Amniotic epithelial cell (primary cell): ENCODE measurements at places on chromosomes 7 and 10.

GRCh38 chr7:106063024-106063423 is 49.1 kb downstream of the SYPL1 start:
- no peak for DNase-seq

- peak; percentile 37 for DNase-seq
These were observed 42.5 kb upstream of the LCOR start for GRCh38 chr10:96789571-96790108.

DNA sequence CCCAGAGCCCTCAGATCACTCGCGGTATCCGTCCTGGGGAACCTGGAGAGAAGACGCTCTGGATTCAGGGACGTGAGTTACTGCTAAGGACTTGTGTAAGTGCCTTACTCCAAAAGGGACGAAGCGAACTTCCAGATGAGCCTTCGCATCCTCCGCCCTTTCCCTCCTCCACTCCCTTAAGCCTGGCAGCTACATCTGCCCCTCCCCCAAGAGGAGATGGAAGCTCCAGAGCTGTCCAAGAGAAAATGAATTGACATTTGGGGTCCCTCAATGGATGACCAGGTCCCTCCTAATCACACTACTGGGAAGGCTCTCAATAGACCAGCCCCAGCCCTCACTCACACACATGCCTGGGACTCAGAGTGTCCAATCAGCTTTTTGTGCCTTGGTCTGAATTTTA is 31.3 kb upstream of the GDF10 start:
- DNase-seq: no peak

DNA sequence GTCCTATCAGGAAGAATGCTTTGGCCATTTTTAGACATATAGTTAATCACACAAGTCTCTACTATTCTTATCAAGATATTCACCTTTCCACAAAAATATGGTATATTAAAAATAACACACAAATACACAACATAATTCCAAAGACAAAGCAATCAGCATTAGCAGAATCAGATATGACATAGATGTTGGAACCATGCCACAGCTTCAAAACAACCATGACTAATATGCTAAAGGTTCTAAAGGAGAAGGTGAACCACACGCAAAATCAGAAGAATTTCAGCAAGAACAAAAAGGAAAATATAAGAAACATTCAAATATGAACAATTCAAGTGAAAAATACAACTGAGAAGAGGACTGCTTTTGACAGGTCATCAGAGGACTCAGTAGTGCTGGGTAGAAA is 670.2 kb upstream of the SORCS1 start:
- DNase-seq: no peak

DNA sequence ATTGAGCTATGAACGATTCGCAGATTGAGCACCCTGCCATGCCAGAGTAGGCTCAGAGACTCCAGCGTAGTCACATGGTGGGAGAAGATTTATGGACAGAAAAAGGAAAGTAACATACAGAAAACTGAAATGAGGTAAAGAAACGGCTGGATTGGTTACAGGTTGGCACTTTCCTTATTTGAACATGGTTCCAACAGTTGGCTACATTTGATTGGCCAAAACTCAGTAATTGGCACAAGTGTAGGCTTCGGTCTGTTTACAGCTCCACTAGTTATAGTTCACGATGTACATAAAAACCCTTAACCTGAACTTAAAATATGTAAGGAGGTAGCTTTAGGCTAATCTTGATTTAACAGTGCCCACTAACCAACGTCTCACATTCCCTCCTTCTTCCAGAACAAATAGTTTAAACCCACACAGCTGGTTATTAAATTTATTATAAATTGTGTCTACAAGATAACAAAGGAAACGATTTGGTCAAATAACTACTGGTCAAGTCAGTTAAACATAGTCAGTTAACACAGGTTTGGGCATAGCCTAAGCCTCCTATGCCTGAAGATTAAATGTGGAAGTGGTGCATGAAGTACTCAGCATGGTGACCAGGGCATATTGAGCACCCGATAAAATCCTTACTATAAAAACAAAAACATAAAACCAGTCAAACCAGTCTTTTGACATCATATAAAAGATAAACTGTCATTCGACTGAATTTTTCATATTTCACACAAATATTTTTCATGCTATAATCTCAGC is 17.9 kb upstream of the MTERF1 start:
- DNase-seq: no peak

GRCh38 chr7:33722383-33723101 is 182.8 kb upstream of the BMPER start:
- DNase-seq: peak; percentile 95

GRCh38 chr10:44281662-44282061 is 103.2 kb downstream of the CXCL12 start:
- DNase-seq: no peak

- no peak for DNase-seq
These were observed 215.6 kb downstream of the TCF7L2 start for GRCh38 chr10:113165673-113166072.

GRCh38 chr10:60443346-60443745 is 53.7 kb upstream of the ANK3 start:
- no peak for DNase-seq

- DNase-seq: no peak
These were observed 30.0 kb upstream of the KDM7A start for GRCh38 chr7:140206616-140207389.

DNA sequence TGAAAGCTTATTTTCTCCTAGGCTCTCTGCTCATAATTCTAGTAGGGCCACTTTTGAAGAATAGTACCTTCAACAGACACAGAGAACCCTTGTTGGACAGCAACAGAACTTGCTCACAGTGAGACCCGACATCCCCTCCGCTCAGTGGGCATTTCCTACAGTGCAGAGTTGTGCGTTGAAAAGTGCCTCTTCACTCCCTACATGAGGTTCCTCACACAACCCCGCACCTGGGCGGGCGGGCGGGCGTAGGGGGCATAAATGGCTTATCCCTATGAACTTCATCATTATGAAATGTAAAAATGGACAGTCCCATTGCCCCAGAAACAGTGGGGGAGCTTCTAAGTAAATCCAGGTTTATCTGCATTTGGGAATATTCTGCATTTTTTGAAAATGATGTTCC is 174.9 kb downstream of the MGMT start:
- no peak for DNase-seq

GRCh38 chr7:134954197-134955082 is 31.9 kb upstream of the AGBL3 start:
- DNase-seq: peak; percentile 43

DNA sequence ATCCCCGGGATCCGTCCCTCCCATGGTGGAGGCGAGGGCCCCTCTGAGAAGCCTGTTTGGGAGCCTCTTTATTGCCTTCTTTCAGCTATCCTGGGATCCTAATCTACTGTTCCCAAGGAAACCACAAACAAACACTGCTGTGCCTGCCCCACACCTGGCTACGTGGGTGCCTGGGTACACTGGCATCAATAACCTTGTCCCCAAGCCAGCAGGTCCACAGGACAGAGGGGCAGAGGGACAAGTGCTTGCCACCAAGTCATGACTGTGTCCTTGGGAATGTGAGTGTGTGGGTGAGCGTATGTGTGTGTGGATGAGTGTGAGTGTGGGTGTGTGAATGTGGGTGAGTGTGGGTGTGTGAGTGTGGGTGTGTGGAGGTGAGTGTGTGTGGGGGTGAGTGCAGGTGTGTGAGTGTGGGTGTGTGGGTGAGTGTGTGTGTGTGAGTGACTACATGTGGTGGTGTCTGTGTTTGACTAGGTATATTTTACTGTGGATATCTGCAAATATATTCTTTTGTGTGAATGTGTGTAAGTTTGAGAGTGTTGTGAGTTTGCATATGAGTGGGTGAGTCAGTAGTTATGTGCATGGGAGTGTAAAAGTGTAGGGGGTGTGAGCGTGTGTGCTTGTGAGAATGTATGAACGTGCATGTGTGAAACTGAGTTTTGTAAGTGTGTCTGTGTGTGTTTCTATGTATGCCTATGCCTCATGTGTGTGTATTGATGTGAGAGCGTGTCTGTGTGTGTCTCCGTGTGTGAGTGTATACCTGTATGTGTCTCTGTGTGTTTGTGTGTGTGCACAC is 96.1 kb downstream of the TNS3 start:
- no peak for DNase-seq

DNA sequence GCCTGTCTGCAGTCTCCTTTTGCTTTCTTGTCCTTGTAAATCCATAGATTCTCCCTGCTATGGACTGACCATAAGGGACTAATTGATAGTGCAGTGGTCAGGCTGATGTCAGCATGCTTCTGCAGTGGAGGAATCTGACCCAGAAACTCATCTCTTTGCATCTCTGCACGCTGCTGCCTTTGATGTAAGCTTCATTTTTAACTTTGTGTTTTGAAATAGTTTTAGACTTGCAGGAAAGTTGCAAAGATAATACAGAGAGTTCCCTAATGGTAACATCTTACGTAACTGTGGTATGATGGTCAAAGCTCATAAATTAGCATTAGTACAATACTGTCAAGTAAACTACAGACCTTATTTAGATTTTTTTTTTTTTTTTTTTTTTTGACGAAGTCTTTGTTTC is 89.6 kb downstream of the GALNT17 start:
- DNase-seq: no peak

- DNase-seq: peak; percentile 90
These were observed 20.6 kb downstream of the KIN start for GRCh38 chr10:7767209-7767608.

- DNase-seq: no peak
These were observed 4.5 kb upstream of the LRRC4 start for GRCh38 chr7:128035712-128036111.

DNA sequence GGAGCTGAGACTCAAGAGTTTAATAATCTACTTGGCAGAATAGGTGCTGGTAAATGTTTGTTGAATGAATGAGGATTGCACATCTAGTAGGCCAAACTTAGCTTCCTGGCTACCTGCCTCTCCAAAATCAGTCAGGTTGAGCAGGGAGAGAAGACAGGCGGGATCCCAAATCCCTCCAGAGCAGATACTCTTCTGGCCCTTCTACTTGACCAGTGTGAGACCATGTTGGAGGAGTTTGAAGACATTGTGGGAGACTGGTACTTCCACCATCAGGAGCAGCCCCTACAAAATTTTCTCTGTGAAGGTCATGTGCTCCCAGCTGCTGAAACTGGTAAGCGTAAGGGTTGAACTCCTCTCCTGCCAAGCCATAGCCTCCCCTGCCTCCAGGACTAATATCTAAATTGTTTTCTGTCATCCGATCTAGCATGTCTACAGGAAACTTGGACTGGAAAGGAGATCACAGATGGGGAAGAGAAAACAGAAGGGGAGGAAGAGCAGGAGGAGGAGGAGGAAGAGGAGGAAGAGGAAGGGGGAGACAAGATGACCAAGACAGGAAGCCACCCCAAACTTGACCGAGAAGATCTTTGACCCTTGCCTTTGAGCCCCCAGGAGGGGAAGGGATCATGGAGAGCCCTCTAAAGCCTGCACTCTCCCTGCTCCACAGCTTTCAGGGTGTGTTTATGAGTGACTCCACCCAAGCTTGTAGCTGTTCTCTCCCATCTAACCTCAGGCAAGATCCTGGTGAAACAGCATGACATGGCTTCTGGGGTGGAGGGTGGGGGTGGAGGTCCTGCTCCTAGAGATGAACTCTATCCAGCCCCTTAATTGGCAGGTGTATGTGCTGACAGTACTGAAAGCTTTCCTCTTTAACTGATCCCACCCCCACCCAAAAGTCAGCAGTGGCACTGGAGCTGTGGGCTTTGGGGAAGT is 2.2 kb upstream of the MBLAC1 start:
- no peak for DNase-seq

DNA sequence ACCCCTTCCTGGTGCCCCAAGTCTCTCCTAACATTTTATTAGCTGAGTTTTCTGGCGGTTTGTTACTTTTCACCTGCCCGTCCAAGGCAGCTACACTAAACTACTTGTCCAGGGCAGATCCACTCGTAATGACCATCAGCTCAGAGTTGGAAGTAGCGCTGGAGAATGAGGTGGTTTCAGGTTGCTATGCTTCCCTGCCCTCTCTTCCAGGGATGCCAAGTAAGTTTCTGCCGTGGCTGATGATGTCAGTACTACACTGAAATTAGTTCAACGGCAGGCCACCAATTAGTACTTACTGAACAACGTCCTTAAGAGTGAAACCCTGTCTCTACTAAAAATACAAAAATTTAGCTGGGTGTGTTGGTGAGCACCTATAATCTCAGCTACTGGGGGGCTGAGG is 55.2 kb downstream of the DIP2C start:
- DNase-seq: no peak

- no peak for DNase-seq
These were observed 8.7 kb upstream of the BAMBI start for GRCh38 chr10:28668363-28669226.

DNA sequence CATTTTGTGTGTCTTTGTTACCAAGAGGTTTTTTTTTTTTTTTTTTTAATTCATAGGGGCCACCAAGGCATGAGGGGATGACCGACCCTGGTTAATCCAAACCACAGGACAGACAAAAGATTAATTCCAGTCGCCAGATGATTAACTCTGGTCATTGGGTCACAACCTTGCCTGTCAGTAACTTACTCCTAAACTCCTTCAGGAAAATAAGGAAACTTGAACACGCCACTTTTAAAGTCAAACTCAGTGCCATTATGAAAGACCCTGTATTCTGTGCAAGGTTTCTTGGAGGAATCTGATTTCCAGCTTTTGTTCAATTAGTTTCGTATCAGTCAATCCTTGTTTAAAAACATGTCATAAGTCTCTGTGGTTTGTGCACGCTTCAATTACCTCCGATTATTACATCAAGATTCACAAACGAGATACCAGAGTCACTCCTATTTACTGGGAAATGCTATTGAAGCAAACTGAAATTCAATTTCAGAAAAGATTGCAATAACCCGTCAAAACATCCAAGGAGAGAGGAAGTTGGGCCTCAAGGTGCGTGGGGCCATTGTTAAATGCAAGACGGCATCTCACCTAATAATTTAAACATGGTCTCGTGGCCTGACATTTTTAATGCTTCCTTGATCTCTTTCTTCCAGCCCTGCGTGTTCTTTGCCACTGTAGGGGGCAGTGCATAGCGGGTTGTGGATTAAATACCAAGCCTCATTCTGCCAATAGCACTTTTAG is 44.0 kb downstream of the NRP1 start:
- DNase-seq: no peak

GRCh38 chr10:104045151-104046089 is 40.3 kb downstream of the COL17A1 start:
- DNase-seq: peak; percentile 67

- DNase-seq: no peak
These were observed 185.7 kb upstream of the AUTS2 start for GRCh38 chr7:69412331-69413146.

DNA sequence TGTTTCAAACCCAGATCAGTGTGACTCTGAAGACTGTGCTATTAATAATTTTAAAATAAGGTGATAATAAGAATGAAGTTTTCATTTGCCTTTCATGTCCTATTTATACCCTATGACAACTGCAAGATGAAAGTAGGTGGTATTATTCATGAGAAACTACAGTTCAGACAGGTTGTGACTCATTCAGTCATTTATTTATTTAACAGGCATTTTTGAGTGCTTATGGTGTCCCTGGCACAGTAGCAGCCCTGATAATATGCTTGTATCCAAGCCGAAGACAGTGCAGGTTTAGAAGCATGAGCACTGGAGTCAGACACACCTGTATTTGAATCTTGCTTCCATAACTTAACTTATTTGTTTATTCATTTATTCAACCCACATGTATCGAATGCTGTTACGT is 87.1 kb downstream of the FZD1 start:
- peak; percentile 22 for DNase-seq

DNA sequence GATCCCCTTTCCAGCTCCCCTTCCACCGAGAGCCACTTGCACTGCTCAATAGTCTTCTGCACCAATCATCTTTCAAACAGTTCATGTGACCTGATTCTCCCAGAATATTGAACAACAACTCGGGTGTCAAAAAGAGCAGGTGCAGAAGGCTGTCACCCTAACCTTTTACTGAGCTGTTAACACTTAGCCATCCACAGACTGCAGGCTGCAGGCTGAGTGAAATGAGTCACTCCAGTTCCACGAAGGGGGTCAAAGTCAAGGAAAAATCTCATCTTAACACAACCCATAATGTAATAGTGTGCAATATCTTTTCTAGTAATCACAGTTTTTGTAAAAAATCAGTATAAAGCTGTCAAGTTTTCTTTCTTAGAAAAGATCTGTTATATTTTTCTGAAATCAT is 63.1 kb downstream of the MTPAP start:
- DNase-seq: no peak
